Effector memory CD8-positive, alpha-beta T cell (primary cell): ENCODE measurements at places on chromosomes 4 and X.

DNA sequence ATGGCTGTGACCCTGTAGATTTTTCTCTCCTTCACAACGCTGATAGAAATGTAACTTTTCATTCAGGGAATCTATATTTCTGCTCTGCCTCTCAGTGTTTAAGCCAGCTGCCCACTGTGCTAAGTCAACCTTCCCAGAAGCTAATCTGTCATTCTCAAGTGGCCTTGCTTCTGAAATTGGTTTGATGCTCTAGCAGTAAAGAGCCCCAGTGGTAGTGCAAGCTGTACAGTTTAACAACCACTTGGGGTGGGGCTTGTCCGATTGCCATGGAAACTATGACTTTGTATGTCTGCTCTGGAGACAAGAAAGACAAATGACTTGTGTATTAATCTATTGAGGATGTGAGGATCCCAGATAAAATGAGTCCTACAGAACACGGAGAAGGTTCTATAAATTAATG, 620.9 kb upstream of the GALNT7 start:
- H3K36me3 ChIP-seq: no peaks in the 10 kb centered on the region
- no peaks in the 10 kb centered on the region for H3K4me1 ChIP-seq
- no peak overlapping the region for H3K27ac ChIP-seq
- H3K4me3 ChIP-seq: no peak overlapping the region

GRCh38 chr4:185640811-185641675, 105.7 kb upstream of the PDLIM3 start:
- H3K4me3 ChIP-seq: no peak overlapping the region
- no peak overlapping the region for H3K27ac ChIP-seq
- peaks cover 52% of the 10 kb centered on the region for H3K27me3 ChIP-seq
- DNase-seq: no peak
- H3K4me1 ChIP-seq: peaks cover 2% of the 10 kb centered on the region

DNA sequence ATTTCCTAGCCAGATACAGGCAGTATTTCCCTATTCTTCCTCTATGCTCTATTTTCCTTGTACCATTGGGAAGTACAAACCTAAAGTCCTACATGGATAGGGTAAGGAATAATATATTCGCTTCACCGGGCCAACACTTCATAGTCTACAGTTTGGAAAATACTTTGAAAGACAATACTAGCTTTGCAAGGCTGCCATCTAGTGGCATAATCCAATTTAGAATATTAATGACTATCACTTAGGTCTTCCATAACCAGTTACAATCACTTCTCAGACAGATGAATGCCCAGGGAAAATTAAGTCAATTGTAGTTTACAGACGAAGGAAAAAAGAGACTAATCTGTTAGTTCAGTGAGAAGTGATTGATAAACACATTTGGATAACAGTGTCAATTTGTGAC, 141.0 kb upstream of the FAM47C start:
- H3K4me1 ChIP-seq: no peaks in the 10 kb centered on the region
- no peak overlapping the region for H3K4me3 ChIP-seq
- no peak for DNase-seq
- no peaks in the 10 kb centered on the region for H3K36me3 ChIP-seq

DNA sequence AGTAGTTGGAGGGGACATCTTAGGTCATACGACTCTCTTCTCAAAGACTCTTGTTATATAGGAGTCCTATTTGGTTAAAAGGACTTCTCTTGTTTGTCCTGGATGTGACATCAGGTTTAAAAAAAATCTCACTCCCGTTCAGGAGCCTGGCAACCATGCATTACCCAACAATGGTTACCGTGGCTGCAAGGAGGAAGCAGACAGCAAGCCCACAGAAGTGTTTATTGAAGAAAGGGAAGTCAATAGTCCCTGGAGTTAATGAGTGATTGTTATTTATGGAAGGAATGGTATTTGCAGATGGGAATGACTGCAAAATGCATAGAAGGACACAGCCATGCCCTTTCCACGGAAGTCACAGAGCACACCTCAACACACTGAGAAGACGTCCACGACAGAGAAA, 75.9 kb upstream of the ENPP6 start:
- H3K27ac ChIP-seq: no peak overlapping the region
- no peaks in the 10 kb centered on the region for H3K36me3 ChIP-seq
- H3K4me1 ChIP-seq: peaks cover 3% of the 10 kb centered on the region
- no peak for DNase-seq
- H3K27me3 ChIP-seq: peaks cover 10% of the 10 kb centered on the region
- no peak overlapping the region for H3K4me3 ChIP-seq

- no peak overlapping the region for H3K4me3 ChIP-seq
- H3K4me1 ChIP-seq: no peaks in the 10 kb centered on the region
- DNase-seq: no peak
- H3K36me3 ChIP-seq: no peaks in the 10 kb centered on the region
Observed at GRCh38 chr4:131613086-131613823, 1535.8 kb upstream of the PCDH10 start.

- no peak overlapping the region for H3K4me3 ChIP-seq
- DNase-seq: no peak
- no peak overlapping the region for H3K27ac ChIP-seq
- H3K4me1 ChIP-seq: no peaks in the 10 kb centered on the region
Observed at GRCh38 chr4:167380964-167381363, 146.7 kb upstream of the SPOCK3 start.
